ENCODE measurements at places on chromosomes 11 and 22. TPM values are rescaled to one million over a fixed set of nuclear protein-coding genes. Genes with fewer than 3 reads are reported as not detected.

Gene HPX
- total RNA-seq = 2.2 TPM

Gene MS4A15
- total RNA-seq = not detected

Gene SLC37A2
- total RNA-seq = 0.52 TPM

Gene UCP3
- 0.65 TPM for total RNA-seq

Gene PKP3
- 1.2 TPM for total RNA-seq

Gene TMPRSS6
- total RNA-seq = not detected

Gene PDE2A
- total RNA-seq = 0.22 TPM

Measured in articular chondrocyte of knee joint (primary cell).